ENCODE measurements at places on chromosomes 7 and 10.
A peak's percentile ranks its signal among the peaks of the same experiment; 100 is the strongest.

DNA sequence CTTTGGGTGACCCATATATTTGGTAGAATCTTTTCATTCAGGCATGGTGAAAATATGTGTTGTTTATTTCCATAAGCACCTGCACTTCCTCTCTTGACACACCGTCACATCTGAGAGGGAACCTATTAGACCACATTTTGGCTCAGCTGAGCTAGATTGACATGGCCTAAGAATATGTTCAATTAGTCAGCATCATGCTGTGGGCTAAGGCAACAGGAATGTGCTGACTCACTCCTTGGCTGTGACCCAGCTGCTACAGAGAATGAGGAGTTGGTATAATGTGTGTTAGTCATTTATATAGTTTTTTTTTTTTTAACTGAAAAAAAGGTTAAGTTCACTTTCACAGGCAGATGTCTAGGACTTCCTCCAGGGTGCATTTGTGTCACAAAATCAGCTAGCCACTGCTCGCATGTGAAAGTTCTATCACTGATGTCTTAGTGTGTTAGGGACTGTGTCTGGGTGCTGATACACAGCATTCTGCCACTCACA is 180.6 kb downstream of the SEMA3E start:
- DNase-seq = peak; percentile 99

DNA sequence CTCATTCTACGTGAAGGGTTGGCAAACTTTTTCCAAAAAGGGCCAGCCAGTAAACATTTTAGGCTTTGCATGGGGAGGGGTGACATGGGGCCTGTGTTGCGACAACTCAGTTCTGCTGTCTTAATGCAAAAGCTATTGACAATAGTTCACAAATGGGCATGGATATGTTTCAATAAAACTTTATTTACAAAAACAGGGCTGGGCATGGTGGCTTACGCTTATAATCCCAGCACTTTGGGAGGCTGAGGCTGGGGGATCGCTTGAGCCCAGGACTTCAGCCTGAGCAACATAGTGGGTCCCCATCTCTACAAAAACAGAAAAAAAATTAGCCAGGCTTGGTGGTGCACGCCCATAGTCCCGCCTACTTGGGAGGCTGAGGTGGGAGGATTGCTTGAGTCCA is 141.1 kb downstream of the SVIL start:
- DNase-seq = no peak

DNA sequence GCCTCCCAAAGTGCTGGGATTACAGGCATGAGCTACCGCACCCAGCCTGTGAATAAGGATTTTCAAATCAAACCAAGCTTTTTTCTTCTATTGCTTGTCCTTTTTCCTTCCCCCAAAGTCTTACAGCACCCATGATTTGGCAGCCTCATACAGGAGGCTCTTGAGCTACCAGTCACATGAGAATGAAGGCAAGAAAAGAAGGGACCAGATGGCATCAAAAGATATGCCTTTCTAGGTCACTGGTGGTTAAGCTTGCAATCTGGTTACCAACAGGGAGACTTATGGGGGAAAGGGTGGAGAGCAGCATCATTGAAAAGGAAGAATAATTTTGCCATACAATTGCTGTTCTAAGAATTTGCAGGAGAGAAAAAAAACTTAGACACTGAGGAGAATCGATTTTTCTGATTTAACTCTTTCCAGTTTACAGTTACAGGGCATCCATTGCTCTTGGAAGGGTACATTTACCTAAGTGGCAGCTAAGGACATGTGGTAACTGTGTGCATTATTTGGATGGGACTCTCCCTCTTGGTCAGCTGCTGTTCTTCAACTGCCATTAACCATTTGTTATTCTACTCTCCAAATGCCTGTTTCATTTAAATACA is 29.5 kb downstream of the SMNDC1 start:
- no peak for DNase-seq

- no peak for DNase-seq
These were observed 81.6 kb upstream of the ICA1 start for GRCh38 chr7:8343556-8343955.

DNA sequence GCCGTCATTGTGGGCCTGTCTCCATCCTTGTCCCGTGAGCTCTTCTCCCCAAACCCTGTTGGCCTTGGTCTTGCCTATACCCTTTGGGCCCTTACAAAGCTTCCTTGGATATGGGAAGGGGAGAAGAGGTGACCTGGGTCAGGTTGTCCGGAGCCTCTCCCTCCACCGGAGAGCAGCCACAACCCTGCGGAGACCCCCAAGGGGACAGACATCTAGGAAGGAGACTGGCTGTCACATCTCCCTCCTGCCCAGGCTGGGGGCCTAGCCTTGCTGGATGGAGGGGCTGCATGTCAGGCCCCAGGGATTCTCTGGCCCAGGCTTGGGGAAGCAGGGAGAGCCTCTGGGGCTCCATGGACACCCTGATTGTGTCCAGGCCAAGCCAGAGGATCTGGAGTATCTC is 11.8 kb downstream of the NACAD start:
- no peak for DNase-seq

DNA sequence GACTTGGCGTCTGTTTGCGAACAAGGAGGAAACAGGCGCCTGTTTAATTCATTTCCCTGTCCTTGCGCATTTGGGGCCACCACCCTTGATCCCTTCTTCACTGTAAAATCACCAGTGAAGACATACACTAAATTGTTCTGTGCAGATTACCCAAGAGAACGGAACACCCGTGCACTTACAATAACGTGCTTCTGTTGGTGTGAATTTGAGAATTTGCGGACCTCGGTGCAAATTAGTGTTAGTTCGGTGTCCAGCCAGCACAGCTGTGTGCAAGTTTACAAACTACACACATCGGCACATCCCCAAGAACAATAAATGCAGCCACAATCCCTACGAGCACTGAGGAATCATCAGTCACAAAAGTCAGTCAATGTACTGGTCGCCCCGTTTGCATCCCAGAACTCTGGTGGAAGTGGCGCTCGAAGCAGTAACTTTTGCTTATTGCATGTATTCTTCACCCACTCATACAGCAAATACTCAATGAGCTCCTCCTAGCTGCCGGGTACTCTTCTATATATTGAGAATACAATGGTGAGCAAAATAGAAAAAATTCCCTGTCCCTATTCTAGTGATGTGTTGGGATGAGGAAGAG is 786 bp upstream of the CNOT4 start:
- peak; percentile 23 for DNase-seq

DNA sequence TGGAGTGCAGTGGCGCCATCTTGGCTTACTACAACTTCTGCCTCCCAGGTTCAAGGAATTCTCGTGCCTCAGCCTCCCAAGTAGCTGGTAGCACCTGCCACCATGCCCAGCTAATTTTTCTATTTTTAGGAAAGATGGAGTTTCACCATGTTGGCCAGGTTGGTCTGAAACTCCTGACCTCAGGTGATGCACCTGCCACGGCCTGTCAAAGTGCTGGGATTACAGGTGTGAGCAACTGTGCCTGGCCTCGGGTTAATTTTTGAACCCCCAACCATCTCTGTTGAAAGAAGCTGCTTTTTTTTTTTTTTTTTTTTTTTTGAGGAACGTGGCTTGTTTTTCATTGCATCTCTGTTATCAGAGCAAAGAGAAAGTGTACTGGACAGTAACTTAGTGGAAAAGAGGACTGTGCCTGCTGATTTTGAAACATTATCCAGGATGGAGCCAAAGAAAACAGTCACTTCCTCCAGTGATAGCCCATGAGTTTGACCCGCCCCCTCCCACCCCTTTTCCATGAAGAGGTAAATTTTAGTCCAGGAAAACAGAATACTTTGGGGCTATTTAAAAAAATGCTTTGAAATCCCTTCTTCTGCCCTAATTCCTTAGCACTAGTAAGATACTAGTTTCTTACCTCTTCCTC is 38.3 kb downstream of the WBP1L start:
- peak; percentile 36 for DNase-seq

DNA sequence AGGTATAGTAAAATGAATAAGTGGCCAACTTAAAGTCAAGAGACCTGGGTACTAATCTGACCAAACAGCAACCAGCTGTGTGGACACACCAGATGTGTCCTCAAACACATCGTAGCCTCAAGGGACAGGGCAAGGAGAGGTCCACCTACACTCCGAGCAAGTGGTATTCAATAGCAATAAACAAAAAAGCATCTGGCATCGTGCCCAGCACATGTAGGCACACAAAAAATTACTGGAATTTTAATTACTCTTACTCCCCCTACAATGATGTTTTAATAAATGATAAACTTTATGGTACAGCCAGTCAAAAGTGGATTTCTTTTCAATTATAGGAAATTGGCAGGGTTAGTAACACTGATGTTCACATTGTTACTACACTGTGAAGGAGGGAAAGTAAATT is 3.5 kb upstream of the RGS10 start:
- peak; percentile 35 for DNase-seq

GRCh38 chr7:3019801-3020200 is 23.9 kb downstream of the CARD11 start:
- no peak for DNase-seq

DNA sequence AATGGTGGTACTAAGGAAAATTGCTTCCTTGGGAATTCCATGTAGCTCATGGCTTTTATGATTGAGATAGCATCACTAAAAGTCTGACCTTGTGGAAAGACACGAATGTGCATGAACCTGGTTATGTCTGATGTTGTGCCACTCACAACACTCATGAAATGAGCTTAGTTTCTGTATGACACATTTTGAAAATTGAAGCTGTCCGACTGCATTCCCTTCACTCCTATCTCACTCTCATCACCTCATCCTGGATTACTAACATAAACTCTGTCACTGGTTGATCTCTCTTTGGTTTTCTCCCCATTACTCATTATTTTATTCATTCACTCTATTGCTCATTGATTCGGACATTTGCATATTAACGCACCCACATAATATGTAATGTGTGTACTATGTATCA is 190.0 kb upstream of the VWC2 start:
- no peak for DNase-seq

GRCh38 chr7:158302274-158303070 is 285.2 kb downstream of the PTPRN2 start:
- no peak for DNase-seq

Measured in fibroblast of skin of abdomen (primary cell).